Fibroblast of the conjunctiva (primary cell): ENCODE measurements at places on chromosomes 13 and 19.
A peak's percentile ranks its signal among the peaks of the same experiment; 100 is the strongest.

GRCh38 chr13:59776924-59777690, 386.6 kb downstream of the DIAPH3 start:
- peak; percentile 71 for DNase-seq

DNA sequence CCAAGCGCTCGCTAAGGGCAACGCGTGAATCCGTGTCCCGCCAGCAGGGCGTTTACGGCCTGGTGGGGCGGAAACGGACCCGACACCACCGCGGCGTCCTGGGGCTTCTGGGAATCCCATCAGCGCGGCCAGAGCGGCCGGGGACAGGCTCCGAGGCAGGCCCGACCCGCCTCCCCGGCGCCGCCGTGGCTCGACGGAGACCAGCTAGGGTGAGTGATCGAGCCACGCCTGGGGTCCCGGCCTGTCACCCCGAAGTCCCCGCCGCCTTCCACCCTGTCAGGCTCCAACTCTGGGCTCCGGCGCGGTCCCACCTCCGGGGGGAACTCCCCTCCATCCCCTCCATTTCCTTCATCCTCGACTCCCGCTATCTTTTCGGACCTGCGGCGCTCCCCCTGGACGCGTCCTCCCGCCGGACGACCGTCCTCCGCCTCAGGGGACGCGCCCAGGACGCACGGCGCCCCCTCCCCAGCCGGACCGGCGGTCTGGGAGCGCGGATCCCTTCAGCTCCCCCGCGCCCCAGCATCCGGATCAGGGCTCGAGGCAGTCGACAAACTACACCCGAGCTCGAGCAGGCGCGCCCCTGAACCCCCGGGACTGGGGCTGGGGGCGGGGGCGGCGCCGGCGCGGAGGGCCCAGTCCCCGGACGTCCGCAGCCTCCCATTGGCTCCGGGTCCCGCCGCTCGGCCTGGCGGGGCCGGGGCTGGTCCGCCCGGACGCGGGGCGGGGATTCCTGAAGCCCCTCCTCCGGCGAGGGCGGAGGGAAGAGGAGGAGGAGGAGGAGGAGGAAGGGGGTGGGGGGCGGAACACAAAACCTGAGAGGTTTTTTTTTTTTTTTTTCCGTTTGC, 638 bp upstream of the BICRA start:
- DNase-seq: peak; percentile 89

DNA sequence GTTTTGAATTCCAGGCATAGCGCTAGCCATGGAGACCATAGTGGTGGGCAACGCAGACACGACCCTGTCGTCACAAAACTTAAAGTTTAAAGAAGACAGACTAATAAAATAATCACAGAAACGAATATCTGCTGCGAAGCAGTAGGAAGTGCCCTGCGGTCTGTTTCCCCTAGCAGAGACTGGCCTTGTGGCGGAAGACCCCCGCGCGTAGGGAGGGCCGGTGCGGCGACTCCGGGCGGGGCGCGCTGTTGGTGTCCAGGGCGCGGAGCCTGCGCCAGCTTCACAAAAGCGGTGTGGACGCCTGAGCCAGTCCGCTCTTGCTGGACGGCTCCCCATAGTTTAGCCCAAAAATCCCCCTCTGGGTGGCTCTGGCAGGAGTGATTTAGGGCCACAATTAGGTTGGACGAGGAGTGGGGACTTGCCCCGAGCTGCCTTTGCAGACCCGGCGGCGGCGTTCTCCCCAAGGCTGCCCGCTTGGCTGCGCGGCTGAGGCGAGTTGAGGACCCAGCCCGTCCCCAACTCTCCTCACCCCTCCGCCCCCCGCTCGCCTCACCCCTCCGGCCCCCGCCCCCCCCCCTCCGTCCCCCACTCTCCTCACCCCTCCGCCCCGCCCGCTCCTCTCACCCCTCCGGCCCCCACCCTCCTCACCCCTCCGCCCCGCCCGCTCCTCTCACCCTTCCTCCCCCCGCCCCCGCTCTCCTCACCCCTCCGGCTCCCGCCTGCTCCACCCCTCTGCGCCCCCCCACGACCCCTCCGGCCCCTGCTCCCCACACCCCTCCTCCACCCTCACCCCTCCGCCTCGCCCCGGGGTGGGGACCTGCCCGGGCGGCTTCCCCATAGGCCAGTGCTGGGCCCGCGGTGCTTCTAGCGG, 14.2 kb upstream of the LATS2 start:
- DNase-seq: no peak

GRCh38 chr19:30719999-30720345, 347.8 kb downstream of the ZNF536 start:
- no peak for DNase-seq

- DNase-seq: peak; percentile 86
These were observed at the start of gene NR2C2AP for GRCh38 chr19:19203012-19203856. Gene NR2C2AP, minus strand, starts transcription at chr19:19203414. Its CDS starts 354 bp downstream, at chr19:19203060.

GRCh38 chr19:7681340-7682174, 924 bp downstream of the TRAPPC5 start:
- peak; percentile 63 for DNase-seq

DNA sequence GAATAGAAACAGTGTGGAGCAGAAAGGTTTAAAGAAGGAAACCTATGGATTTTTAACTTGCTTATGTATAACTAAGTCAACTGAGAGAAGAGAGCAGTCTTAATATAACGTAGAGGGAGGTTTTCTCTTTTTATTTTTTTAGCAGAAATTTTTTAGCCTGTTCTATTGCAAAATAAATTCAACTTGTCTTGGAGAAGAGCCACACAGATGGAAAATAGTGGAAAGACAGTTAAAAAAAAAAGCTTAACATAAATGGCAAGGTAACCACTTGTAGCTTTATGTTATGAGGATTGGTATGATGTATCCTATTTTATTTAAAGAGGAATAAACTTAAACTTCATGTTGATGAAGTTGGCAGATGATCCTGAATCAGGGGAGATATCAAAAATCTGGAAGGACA, 312.4 kb downstream of the SHISA2 start:
- no peak for DNase-seq

- no peak for DNase-seq
These were observed 15.0 kb downstream of the VASP start for GRCh38 chr19:45522010-45522941.

GRCh38 chr13:74907788-74908187, 574.2 kb downstream of the TBC1D4 start:
- DNase-seq: no peak

DNA sequence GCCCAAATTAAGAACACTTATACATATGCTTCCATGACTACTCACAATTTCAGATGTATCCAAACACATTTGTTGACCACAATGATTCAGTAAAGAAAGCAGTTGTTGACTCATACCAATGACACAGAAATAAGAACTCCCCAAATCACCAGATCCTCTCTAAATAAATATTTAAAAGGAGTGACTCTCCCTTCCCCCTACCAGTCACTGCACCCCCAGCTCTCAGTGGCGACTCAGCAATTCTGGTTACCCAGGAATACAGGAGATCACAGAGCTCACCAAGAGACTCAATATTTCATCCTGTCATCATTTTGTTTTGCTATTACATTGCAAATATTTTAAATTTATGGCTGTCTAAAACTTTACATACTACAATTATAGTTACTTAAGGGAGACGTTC, 131.5 kb downstream of the RGCC start:
- peak; percentile 77 for DNase-seq

GRCh38 chr13:46586751-46587514, 34.0 kb downstream of the LRCH1 start:
- no peak for DNase-seq

- DNase-seq: no peak
These were observed 11.2 kb upstream of the PRR19 start for GRCh38 chr19:42290523-42291434.

- DNase-seq: no peak
These were observed 65.1 kb downstream of the SIAH3 start for GRCh38 chr13:45786293-45786920.

- DNase-seq: no peak
These were observed 79.7 kb downstream of the DCT start for GRCh38 chr13:94399812-94400211.

DNA sequence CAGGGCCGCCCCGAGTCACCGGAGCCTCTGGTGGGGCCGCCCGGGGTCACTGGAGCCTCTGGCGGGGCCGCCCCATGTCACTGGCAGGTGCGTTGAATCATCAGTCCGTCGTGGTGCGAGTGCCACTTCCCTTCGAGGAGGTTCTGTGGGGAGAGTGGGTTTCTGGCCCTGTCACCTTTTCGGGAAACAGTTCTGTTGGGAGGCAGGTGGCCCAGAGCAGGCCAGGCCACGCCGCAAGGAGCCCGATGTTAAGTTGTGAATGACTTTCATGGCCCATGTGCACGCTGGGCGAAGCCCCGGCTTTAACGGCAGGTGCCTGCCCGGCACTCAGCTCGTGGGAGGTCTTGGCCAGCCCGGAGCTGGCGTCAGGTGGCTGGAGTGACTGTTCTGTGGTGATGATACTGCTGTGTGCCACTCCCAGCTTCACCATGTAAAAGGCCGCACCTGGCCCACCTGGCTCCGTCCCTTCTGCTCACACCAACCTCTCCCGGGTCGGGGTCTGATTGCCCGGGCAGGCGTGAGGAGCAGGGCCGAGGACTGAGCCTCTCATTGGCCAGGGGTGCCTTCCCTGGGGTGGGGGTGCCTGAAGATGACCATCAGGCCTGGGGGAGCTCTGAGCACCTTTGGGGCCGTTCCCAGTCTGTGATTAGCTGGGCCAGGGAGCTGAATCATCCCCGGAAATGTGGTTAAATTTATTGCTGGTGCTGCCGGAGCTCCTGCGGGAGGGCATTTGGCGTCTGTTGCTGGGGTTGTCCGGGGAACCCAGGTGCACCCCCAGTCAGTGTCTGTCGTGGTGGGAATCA, 29.2 kb downstream of the CSNK1G2 start:
- DNase-seq: no peak

GRCh38 chr13:105428811-105429210, 1106.7 kb downstream of the EFNB2 start:
- DNase-seq: no peak
